ENCODE measurements at places on chromosomes 4 and X.

- DNase-seq: no peak
Observed at GRCh38 chr4:151324124-151324751, 1.2 kb downstream of the SH3D19 start.

DNA sequence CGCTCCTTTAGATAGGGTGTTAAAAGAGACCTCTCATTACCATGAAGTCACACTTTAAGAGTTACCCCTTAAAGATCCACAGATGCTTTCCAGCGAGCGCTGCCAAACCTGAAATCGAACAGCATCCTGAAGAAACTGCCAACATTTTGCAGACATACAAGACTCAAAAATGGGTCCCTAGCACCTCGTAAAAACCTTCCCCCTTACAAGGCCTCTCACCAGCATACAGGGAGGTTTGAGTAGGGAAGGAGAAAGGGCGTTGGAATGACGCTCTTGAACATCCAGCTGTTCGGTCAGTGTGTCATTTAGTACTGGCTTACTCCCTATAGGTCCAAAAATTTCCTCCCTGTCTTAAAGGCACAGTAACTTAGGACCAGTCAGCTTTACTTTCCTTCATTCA, 45.3 kb upstream of the PGRMC1 start:
- no peak for DNase-seq

GRCh38 chr4:145098675-145099037, 545 bp downstream of the ABCE1 start:
- DNase-seq: peak; percentile 18

DNA sequence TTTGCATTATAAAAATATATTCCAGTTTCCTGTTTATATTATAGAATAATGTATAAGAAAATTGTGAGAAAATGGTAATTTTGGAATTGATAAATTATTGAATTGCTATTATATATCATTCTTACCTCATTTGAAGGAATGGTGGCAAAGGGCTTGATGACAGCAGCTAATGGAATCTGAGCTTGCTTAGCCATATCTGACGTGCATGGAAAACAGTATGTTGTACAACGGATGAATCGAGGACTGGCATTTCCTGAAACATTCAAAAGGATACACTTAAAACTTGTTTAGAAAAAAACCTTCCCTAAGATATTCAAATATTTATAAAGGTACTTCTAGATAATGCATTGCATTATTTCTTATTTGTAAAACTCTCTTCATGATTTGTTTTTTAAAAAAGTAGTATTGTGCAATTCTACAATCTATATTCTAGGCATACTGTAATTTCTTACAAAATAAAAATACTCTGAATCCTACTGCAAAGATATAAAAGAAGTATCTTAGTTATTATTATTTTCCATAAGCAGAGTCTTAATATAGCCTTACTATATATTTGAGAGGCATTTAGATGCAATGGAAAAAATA, 38.3 kb downstream of the SEC24D start:
- DNase-seq: no peak

DNA sequence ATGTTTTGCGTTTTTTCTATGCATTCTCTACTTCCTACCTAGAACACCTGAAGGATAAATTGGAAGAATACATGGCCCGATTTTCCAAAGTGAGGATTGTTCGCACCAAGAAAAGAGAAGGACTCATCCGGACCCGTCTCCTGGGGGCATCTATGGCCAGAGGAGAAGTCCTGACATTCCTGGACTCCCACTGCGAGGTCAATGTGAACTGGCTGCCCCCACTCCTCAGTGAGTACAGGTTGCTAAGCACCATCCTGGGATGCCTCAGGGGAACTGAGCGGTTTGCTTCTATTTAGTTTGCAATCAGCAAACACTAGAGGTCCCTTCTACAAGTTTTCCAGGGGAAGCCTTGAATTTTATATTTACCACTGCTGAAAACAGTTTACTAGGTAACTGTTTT, 359.3 kb upstream of the GALNT7 start:
- DNase-seq: no peak

- DNase-seq: no peak
Observed at GRCh38 chrX:103343105-103343504, 13.1 kb downstream of the TCEAL7 start.

DNA sequence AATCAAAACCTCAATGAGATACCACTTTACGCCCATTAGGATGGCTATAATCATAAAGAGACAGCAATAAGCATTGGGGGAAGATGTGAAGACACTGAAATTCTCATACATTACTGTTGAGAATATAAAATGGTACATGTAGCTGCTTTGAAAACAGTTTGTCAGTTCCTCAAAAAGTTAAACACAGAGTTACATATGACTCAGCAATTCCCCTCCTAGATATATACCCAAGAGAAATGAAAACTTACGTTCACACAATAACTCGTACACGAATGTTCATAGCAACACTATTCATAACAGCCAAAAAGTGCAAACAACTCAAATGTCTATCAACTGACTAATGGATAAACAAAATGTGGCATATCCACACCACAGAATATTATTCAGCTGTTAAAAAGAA, 36.6 kb downstream of the PHF8 start:
- DNase-seq: no peak

- DNase-seq: no peak
Observed at GRCh38 chrX:11464836-11465463, 171.7 kb downstream of the AMELX start.

DNA sequence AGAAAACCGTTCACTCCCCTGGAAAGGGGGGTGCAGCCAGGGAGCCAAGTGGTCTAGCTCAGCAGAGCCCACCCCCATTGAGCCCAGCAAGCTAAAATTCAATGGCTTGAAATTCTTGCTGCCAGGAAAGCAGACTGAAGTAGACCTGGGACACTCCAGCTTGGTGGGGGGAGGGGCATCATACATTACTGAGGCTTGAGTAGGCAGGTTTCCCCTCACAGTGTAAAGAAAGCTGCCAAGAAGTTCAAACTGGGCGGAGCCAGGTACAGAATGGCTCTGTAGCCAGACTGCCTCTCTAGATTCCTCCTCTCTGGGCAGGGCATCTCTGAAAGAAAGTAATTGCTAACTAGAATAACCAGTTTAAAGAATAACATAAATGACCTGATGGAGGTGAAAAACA, 372.3 kb upstream of the F9 start:
- no peak for DNase-seq

DNA sequence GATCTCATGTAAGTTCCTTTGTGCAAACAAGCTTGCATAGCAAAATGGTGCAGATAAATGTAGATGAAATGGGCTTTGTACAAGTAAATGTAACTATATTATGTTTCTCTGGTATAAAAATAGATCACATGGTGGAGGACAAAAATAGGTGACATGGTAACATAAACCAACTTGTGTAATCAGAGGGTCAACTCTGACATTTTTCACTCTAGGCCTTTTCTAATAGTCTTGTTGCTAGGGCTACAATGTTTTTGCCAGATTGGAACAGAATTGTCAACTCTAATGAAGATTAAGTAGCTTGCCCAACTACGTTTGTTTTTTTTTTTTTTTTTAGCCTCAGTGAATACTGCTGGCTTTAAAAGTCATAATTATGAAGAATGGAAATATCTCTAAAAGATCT, 11.5 kb downstream of the MAD2L1 start:
- no peak for DNase-seq

- DNase-seq: no peak
Observed at GRCh38 chrX:130336531-130336930, 3.2 kb upstream of the SLC25A14 start.

DNA sequence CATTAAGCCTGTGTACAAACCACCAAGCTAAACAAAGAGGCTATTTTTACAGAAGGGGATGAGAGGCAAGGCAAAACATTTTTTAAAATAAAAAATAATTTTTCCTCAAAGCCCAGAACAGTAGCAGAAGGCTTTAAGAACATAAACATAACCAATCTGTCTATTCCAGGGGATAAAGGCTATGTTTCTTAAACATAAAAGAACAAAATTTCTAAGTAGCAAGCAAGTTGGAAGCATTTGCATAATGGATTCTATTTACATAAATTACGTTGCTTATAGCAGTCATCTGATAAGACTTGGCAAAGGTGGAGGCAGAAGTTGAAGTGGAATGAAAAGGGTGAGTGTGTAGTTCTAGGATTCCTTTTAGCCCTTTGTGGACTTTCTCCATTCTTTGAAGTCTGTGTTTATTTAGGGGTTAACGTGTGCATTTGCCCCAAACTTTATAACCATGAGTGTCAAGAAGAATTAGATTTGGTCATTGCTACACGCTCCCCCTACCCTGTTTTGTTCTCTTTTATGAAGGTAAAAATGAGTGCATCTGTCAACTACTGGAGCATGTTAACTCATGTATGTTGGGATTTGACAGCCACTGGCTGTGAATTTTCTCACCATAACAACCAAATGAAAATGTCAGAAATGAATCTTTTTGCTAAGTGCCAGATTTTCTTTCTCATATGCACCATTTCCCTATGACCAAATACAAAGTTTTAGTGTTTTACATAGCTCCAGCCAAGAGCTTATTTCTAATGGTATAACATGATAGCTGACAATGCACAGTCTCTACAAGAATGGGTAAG, 378.4 kb upstream of the IGFBP7 start:
- no peak for DNase-seq

- no peak for DNase-seq
Observed at GRCh38 chr4:127888559-127888958, 7.9 kb downstream of the PLK4 start.

DNA sequence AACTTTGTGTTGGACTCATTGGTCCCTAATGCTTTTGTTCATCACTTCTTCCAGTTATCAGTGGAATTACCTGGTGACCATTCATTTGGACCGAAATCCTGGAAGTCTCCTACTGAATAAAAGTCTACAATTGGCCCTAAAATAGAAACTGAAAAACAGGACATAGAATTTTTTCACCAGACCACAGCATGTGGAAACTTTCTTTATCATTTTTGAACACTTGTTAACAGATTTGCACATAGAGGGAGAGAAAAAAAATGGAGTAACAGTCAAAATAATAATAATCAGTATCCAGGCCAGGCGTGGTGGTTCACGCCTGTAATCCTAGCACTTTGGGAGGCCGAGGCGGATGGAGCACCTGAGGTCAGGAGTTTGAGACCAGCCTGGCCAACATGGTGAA, 7.1 kb downstream of the EPGN start:
- no peak for DNase-seq

GRCh38 chr4:110075083-110075738, 123.2 kb downstream of the ELOVL6 start:
- no peak for DNase-seq

- no peak for DNase-seq
Observed at GRCh38 chr4:118745357-118745756, 60.2 kb downstream of the METTL14 start.

GRCh38 chr4:78656968-78657445, 105.4 kb downstream of the ANXA3 start:
- DNase-seq: no peak

DNA sequence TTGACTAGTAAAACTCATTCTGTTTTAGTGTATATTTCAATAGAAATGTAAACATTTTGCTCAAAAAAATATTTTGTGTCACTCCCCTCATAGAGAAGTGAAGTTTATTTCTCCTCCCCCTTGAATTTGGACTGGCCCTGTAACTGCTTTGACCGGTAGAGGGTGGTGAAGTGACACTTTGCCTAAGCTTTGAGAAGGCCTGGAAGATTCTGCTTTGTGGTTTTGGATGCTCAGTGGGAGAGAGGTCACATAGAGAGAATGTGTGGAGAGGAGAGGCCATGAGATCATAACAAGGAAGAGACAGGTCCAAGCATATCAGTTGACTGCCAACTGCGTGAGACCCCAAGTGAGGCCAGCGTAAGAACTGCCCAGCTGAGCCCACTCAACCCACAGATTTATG, 19.1 kb upstream of the ARX start:
- DNase-seq: no peak

DNA sequence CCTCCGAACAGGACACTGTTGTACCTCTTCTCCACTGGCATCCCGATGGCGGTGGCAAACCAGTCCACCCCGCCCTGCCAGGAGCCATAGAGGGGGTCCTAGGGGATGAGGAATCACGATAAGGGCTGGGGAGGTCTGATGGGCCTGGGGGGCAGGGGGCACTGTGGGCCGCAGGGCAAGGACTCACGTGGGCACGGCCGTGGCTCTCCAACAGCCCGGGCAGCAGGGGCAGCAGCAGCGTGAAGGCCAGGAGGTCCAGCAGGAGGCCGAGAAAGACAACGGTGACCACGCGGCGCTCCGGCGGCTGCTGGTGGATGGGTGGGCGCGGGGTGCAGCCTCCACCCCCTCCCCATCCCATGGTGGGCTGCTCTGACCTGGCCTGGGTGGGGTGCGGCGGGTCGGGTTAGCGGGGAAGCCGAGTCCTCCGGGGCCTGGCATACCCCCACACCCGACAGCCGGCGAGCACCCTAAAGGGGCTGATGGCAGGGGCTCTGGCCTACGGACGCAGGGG, 29.6 kb downstream of the NOP14 start:
- no peak for DNase-seq

- DNase-seq: no peak
Observed at GRCh38 chr4:43496602-43497001, 604.1 kb downstream of the GRXCR1 start.

- no peak for DNase-seq
Observed at GRCh38 chr4:3725936-3726870, 40.0 kb upstream of the ADRA2C start.

GRCh38 chr4:151148261-151148660, 48.8 kb downstream of the RPS3A start:
- no peak for DNase-seq

DNA sequence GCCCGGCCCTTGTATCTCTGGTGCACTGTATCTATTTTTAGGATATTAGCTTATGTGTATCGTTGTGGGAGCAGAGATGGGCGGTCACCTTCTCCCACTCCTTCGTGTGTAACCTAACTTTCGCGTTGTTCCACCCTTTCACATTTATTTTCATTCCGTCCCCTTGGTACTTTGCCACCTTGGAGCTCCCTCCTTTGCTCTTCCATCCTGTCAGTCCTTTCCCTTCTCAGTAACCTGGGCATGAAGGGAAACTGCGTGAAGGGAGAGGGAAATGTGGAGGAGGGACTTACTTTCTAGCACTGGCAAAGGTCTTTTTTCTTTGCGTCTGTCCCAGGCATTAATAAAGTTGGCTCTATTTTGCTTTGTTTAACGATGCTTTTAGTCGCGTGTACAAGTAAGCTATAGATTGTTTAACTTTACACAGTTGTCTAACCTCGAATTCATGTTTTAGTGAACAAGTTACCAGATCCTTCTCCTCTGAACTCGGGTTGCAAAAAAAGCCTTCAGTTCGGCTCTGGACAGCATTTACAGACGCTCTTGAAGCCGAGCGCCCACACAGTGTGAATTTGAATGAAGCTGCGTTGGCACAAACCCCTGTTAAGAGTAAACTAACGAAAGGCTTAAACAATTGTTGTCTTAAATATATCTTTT, 3.9 kb downstream of the PCDH10 start:
- DNase-seq: no peak

DNA sequence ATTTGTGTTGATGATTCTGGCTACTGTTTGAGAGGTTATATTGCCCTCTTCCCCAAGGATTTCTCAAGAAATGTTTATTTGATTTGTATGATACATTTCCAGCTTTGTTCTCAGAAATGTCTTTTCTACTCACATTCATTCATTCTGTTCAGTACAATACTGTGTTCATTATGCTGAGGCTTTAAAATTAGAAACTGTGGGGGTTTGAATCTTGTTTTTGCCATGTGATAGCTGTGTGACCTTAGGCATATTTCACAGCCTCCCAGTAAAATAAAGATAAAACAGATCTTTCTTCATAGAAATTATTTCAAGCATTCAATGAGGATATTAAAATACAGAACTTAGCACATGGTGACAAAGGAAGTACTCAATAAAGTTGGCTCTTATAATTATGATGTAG, 123.9 kb downstream of the DMD start:
- DNase-seq: no peak

- DNase-seq: no peak
Observed at GRCh38 chr4:2385516-2385915, 32.9 kb downstream of the ZFYVE28 start.

- no peak for DNase-seq
Observed at GRCh38 chrX:105265093-105265492, 44.6 kb upstream of the TEX13A start.

All from activated T-helper 1 cell treated with anti-CD3 and anti-CD28 coated beads, Interleukin-2, amount 50 U/mL, for 16 hours (primary cell).